Activated CD4-positive, alpha-beta T cell treated with anti-CD3 and anti-CD28 coated beads, Interleukin-2, amount 10 ng/mL, durations not matched to agents 24 days and 14 days (primary cell): ENCODE measurements at places on chromosomes 3 and 15. TPM values are rescaled to one million over a fixed set of nuclear protein-coding genes. Genes with fewer than 3 reads are reported as not detected.

The CCDC71 gene
- 25.7 and 26.7 TPM in 2 replicates for total RNA-seq

- no peak for DNase-seq
- H3K36me3 ChIP-seq: peaks cover 56% of the 10 kb centered on the region
- H3K27me3 ChIP-seq: no peaks in the 10 kb centered on the region
Measured at GRCh38 chr15:60384053-60384452, 13.7 kb downstream of the ANXA2 start.

DNA sequence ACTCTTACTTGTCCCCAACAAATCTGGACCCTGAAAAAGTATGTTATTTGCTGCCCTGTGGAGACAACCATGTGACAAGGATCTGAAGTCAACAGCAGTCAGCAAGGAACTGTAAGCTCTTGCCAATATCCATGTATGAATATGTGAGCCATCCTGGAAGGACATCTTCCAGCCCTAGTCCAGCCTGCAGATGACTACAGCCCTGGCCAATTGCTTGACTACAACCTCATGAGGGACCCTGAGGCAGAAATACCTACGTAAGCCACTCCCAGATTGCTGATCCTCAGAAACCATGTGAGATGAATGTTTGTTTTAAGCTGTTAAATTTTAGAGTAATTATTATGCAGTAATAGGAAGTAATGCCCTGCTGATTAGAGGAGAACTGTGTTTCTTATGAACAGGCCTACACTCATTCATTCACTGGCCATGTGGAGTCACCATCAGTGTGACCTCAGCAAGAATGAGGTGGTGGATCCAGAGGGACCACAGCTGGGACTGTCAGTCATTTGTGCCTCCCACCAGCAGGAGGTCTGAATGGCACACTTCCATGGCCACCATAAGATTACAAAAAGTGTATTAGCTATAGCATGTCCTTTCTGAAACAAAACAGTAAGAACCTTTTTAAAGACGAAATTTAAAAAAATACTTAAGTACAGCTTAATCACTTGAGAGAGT lies 92.6 kb downstream of the TFDP2 start:
- no peak overlapping the region for H3K4me3 ChIP-seq
- H3K36me3 ChIP-seq: peaks cover 3% of the 10 kb centered on the region
- H3K4me1 ChIP-seq: peaks cover 4% of the 10 kb centered on the region
- H3K27me3 ChIP-seq: no peaks in the 10 kb centered on the region
- no peak for DNase-seq

DNA sequence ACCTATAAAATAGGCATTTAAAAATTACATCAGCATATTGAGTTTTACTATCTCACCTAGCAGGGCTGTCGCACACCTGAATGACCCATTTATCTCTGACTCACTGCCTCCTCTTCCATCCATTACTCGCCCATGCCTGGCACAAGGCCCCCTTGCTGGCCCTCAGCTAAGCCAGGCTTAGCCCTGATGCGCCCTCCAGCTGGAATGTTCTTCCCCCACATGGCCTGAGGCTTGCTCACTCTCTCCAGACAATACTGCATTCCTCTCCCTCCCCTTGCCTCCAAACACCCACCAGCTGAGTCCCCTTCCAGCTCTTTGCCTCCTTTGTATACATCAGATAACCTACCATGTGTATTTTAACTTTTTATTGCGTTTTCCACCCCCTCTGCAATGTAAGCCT lies 7.2 kb downstream of the SH3BP5 start:
- peaks cover 52% of the 10 kb centered on the region for H3K4me1 ChIP-seq
- H3K36me3 ChIP-seq: peaks cover 53% of the 10 kb centered on the region
- no peak overlapping the region for H3K4me3 ChIP-seq
- no peak for DNase-seq
- no peak overlapping the region for H3K27ac ChIP-seq

DNA sequence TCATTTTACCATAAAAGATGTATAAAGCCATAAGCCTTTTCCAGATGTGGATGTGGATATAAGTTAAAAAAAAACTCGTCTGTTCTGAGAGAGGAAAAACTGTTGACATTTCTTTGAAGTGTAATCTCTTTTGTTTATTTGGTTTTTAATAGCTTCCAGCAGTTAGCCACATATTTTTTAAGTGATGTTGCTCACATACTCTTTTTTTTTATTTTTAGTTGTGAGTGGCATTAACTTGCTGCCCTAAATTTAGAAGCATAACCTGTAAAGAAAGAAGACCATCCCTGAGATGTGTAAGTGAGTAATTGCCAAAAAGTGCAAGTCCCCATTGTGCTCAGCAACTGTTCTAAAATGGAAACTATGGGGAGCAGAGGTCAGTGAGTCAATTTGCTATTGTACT lies 415.9 kb upstream of the MDFIC2 start:
- H3K36me3 ChIP-seq: no peaks in the 10 kb centered on the region
- no peak overlapping the region for H3K4me3 ChIP-seq
- H3K27ac ChIP-seq: no peak overlapping the region
- H3K4me1 ChIP-seq: no peaks in the 10 kb centered on the region
- peaks cover 10% of the 10 kb centered on the region for H3K27me3 ChIP-seq
- DNase-seq: no peak

DNA sequence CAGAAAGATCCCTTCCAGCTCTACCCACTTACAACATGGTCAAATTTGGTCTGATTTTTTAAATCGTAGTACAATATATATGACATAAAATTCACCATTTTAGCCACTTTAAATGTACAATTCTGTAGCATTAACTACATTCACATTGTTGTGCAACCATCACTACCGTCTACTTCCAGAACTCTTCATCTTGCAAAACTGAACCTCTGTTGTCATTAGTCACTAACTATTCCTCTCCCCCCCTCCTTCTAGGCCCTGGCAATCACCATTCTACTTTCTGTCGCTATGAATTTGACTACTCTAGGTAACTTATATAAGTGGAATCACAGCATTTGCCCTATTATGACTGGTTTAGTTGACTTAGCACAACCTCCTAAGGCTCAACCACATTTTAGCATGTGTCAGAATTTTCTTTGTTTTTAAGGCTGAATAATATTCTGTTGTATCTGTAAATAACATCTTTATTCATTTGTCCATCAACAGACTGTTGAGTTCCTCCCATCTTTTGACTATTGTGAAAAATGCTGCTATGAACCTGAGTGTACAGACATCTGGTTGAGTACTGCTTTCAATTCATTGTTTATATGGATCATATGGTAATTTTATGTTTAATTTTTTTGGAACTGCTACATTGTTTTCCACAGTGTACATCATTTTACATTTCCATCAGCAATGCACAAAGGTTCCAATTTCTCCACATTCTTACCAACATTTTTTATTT lies 35.5 kb upstream of the CCR2 start:
- H3K4me1 ChIP-seq: peaks cover 3% of the 10 kb centered on the region
- no peak overlapping the region for H3K4me3 ChIP-seq
- DNase-seq: peak; percentile 37
- peaks cover under 1% of the 10 kb centered on the region for H3K36me3 ChIP-seq
- no peak overlapping the region for H3K27ac ChIP-seq
- H3K27me3 ChIP-seq: peaks cover 45% of the 10 kb centered on the region
